Nucleus accumbens (tissue), 56 donors: ENCODE measurements at places on chromosomes 7 and 10.

DNA sequence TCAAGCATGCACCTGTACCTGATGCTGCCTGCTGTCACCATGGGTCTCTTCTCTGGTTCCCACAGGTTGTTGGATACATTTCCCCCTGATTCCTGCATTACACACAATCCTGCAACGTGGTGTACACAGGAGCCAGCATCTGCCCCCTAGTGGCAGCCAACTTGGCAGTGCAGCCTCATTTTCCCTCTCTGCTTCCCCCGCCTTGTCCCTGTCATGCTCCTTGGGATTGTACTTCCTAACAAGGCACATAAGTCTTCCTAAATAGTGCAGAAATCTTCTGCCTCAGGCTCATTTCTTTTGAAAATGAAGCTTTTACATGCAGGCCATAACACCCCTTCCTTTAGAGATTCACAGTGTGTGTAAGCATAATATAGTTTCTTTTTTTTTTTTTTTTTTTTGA, 387.5 kb downstream of the CCSER2 start:
- DNase-seq, result no peak

GRCh38 chr7:76403780-76404494, 5.6 kb downstream of the SSC4D start:
- no peak for DNase-seq

GRCh38 chr10:77504873-77505257, 132.7 kb downstream of the KCNMA1 start:
- peak; percentile 50 for DNase-seq

- no peak for DNase-seq
Measured at GRCh38 chr10:104327745-104328645, 10.3 kb downstream of the ITPRIP start.

DNA sequence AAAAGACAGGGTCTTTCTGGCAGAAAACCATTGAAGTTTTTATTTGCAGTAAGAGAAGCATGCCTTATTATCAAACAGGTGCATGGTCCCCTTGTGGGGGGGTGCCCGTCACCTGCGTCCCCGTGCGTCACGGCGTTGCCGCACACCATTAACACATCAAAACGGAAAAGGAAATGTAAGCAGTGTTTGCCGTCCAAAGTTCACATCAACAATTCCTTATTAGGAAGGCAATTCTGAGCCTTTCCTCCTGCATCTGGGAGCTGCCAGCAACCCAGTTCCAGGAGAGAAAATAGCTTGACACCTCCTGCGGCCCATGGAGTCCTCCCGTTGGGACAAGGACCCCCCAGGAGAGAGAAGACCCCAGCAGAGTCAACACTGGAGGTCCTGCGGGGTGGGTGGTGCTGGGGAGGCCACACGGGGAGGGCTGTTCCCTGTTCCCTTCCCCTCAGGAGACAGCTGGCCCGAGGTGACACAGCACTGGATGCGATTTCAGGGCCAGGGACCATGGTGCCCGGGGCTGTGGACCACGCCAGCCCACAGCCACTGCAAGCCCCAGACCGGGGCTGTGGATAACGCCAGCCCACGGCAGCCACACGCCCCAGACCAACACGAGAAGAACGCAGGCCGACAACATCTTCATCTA, 39.5 kb downstream of the DIP2C start:
- no peak for DNase-seq
